ENCODE measurements at places on chromosomes 1 and 21.

- no peak for DNase-seq
Measured at GRCh38 chr1:180211860-180212229, 18.2 kb upstream of the LHX4 start.

GRCh38 chr1:18963968-18964367 is 7.5 kb upstream of the IFFO2 start:
- no peak for DNase-seq

GRCh38 chr1:234143681-234144080 is 229.6 kb upstream of the COA6 start:
- DNase-seq, result no peak

GRCh38 chr1:61000327-61000726 is 82.0 kb upstream of the NFIA start:
- DNase-seq, result no peak

DNA sequence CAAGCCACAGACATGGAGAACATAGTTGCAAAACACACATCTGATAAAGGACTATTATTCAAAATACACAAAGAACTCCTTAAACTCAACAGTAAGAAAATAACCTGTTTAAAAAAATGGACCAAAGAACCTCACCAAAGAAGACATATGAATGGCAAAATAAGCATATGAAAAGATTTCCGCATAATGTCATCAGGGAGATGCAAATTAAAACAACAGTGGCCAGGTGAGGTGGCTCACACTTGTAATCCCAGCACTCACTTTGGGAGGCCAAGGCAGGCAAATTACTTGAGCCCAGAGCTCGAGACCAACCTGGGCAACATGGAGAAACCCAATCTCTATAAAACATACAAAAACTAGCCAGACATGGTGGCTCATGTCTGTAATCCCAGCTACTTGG is 50.4 kb downstream of the PRPF38A start:
- DNase-seq, result no peak

GRCh38 chr1:90809996-90810395 is 92.9 kb upstream of the BARHL2 start:
- no peak for DNase-seq

DNA sequence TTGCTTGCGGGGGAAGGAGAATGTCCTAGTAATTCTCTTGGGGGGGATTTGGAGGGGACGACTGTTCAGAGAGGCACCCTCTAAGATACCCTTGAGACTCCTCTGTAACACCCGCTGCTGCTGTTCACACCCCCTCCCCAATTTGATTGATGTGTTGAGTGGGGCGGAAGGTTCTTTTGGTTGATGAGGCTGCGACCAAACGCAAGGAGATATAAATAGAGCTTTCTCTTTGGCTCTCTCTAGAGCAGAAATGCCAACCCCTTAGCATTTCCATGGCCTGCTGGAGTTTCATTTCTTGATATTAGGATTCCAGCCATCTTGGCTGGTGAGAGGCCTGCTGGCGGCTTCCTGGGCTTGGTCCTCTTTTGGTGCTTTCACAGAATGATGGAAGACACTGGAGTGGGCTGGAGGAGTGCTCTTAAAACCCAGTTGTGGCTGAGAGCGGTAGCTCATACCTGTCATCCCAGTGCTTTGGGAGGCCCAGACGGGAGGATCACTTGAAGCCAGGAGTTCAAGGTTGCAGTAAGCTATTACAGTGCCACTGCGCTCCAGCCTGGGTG is 2.0 kb downstream of the PIK3CD start:
- DNase-seq, result peak; percentile 71

GRCh38 chr1:219565921-219566320 is 47.0 kb downstream of the ZC3H11B start:
- no peak for DNase-seq

DNA sequence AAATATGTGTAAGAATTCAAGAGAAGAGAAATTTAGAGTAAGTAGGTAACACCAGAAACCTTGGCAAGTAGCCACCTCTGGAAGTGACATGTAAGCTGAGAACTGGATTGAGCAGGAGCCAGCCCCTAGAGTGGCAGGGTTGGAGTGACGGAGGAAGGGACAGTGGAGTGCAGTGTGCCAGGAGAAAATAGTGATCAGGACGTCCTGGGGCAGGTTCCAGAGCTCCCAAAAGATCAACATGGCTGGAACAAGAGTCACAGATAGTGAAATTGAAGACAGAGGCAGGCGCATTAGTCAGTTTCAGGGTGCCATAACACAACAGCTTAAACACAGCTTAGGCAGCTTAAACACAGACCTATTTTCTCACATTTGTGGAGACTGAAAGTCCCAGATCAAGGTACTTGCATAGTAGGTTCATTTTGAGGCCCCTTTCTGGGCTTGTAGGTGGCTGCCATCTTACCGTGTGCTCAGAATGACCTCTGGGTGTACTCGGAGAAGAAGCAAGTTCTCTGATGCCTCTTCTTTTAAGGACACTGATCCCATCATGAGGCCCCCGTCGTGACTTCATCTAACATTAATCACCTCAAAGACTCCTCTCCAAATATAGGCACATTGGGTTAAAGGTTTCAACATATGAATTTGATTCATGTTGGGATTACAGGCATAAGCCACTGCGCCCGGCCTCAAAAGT is 37.2 kb downstream of the GNPAT start:
- DNase-seq, result no peak

DNA sequence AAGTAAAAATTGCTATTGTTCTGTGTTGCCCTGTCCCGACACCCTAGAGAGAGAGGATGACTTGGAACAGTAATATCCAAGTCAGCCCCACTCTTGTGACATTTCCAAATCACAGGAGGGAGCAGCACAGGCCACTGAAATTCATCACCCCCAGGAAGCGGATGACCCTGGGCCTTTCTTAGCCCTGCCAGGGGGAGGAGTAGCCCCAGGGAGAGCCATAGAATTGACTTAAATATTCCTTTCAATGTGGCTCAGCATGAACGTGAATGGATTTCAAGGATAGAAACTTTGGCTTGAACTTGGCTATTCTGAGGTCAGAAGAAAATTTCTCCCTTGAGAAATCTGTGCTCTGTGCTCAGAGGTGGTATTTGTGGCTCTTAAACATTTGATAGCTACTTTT is 80.6 kb downstream of the CENPF start:
- DNase-seq, result no peak

DNA sequence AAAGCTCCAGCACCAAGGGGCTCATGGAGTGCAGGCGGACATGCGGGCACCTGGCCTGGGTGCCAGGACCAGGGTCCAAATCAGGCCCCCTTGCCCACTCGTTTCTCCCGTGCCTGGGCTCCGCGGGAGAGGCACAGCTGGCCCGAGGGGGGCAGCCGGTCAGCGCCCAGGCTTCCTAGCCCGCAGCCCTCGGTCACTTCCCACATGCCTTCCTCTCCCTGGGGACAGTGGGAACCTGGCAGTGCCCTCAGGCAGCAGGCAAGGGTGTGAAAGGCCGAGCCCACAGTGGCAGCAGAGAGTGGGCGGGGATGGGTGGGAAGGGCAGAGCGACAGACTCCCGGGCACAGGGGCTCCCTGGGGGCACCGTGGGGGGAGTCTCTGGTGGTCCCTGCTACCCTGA is 69.8 kb downstream of the MEGF6 start:
- DNase-seq, result no peak

DNA sequence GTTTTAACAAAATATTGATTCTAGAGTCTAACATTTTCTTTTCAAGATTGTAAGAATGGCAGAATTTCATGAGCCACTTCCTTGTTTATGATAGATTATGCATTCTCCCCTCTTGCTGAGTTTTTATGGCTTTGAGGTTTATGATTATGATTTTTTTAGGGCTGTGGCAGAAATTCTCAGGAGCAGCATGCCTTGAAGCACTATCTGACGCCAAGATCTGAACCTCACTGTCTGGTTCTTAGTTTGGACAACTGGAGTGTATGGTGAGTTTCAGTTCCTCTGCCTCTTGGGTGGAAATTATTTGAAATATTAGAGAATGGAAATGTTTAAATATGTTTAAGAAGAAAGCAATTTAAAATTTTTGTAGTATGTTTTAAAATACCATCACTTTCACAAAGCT is 10.2 kb downstream of the USP16 start:
- DNase-seq, result no peak

- DNase-seq, result no peak
Measured at GRCh38 chr1:112744009-112744578, 29.0 kb upstream of the PPM1J start.

GRCh38 chr1:86137436-86137835 is 19.1 kb downstream of the COL24A1 start:
- DNase-seq, result no peak

DNA sequence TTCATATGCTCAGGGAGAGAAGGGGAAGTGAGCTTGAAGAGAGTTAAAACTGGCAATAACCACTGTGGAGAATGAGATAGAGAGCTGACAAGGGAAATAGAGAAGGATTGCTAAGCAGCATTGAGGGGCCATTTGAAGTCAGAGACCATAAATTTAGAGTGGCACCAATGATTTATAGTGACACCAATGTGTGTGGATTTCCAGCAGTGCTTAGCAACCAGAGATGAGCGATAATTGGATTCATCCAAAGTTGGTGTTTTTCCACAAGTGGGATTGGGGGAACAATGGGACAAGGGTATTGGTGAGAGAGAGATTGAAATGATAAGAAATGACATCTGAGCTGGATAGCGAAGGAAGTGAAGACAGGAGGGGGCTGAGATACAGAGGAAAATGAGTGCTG is 114.1 kb downstream of the C1orf94 start:
- no peak for DNase-seq

Measured in activated CD4-positive, alpha-beta T cell treated with anti-CD3 and anti-CD28 coated beads for 48 hours (primary cell).